Lower lobe of right lung (tissue), 2 donors: ENCODE measurements at places on chromosomes 11 and 22. TPM values are rescaled to one million over a fixed set of nuclear protein-coding genes. Genes with fewer than 3 reads are reported as not detected.
A peak's percentile ranks its signal among the peaks of the same experiment; 100 is the strongest.

LIPT2 gene
- 2.7 TPM for total RNA-seq

RPS6KA4 gene
- 36.1 TPM for total RNA-seq

- DNase-seq = no peak
Observed at GRCh38 chr11:83990160-83990733, 704.1 kb upstream of the CCDC90B start.

DNA sequence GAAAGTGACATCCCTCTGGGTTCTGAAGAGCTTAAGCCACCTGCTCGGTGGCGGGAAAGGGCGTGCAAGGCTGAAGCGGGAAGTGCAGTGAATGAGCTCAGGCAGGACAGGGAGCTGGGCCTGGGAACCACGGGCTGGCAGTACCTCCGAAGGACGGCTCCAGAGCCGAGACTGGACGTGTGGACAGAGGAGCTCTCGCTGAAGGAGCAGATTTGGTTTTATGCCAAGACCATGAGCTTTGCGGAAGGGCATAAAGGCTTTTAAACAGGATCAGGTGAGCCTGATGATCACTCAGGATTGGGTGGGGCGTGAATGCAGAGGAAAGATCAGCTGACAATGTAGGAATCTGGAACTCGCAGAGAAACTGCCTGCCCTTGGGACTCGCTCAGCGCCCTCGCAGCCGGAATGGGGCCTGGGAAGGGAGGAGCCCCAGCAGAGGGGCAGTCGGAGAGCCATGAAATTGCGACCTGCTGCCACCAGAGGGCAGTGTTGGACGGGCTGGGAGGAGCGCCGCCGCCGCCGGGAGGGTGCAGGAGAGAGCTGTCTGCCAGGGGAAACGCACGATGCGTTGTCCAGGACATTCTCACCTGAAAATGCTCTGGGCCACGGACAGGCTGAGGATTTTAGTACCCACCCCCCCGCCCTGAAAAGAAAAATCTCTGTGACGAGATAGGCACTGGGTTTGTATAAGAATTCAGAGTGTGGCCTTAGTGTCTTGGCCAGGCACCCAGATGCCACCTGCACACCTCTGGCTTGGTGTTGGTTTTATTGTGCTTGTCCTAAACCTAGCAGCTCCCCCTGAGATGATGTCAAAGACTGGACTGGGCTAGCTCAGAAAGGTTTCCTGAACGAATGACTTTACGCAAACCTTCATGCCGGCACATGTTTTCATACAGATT is 324.4 kb downstream of the NTM start:
- peak; percentile 84 for DNase-seq

DNA sequence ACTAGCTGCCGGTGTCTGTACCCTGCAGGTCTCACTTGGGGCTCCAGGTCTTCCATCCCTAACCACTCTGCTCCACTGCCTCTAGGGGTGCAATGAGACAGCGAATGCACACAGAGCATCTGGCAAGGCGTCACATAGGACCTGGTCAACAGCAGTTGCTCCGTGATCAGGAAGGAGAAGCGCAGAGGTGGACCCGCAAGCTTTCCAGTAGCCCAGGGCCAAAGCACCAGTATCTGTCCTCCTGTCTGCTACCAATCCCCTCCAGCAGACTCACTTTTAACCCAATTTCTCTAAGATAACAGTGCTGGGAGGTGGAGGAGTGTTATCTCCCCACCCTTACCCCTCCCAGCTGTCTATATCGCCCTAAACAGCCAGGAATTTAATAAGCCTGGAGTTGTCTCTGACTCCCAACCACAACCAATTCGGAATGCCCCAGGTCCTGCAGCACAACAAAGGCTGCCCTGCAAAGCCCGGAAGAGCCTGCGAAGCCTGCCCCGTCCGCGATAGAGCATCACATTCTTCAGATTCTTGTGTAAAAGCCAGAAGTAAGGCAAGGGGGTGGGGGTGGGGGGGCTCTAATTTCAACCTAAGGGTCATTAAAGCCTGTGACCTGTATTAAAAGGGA is 19.3 kb downstream of the MYH9 start:
- DNase-seq = no peak

DNA sequence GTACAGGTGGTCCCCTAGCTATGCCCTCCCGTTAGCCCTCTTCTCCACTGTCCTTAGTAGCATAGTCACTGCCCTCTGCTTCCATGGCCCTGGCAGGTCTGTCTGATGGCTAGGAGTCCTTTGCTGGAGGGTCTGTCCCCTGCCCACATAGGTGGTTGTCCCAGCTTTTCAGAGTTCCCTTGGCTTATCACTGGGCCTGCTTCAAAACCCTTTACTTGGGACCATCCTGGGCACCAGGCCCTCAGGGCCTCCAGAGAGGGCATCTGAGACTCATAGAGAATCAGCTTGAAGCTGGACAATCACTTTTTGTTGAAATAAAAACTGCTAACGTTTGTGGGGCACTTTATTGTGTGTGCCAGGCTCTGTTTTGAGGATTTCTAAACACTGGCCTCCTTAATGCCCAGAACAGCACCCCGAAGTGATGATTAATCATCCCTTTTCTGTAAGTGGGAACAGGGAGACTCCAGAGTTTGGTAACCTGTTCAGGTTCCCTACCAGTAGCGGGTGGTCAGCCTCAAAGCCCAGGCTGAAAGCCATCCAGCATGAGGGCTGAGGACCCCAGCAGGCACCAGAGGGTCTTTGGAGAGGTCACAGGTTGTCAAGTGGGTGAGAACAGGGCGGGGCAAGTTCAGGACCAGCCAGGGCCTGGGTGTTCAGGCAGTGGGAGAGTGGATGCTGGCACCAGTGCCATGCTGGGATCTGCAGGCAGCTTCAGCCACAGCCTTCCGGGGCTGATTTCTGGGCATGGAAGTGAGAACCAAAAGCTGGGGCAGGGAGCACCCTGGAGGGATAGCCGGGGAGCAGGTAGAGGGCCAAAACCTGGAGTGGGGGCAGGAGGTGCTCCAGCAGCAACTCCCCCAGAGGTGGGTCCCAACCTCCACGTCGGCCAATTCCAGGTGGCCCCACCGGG is 495 bp upstream of the KCNK4 start:
- no peak for DNase-seq

DNA sequence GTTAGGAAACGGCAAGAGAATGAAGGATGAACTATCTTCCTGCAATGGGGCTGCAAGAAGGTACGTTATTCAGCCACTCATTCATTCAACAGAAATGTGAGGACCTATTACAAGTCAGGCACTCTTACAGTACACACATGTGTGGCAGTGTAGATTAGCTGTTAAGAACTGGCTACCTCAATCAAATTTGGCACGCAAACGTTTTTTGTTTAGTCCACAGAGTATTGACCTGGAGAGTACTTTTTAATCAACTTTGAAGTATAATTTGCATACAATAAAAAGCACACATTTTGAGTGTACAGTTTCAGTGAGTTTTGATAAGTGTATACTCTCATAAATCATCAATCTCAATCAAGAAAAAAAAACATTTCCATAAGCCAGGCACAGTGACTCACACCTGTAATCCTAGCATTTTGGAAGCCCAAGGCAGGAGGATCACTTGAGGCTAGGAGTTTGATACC is 24.2 kb downstream of the MRTFA start:
- DNase-seq = no peak
